ENCODE measurements at places on chromosomes 7 and 10.

DNA sequence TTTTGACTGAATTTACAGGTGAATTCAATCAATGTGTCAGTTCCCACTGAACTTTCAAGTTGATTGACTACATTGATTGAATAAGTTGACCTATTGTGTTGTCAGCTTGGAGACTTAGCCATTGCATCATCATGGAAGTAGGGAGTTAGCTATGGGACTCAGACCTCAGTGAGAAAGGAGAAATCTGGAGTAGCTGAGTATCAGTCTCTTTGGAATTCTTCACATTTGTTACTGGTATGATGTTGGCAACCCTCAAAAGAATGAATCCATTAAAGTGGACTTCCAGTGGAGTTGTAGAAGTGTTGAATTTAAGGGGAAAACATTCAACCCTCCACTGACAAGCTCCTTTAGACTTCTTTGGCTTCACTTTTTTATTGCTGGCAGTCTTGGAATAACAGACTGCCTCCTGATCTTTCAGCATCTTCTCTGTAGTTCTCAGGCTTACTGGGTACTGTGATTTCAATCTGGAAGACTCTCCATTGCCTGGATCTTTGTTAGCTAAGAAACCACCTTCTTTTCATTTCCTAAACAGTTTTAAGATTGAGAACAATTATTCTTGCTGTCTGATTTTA, 160.3 kb upstream of the NRP1 start:
- DNase-seq: no peak

- DNase-seq: no peak
Observed at GRCh38 chr7:75565132-75565837, 73.2 kb downstream of the SPDYE5 start.

DNA sequence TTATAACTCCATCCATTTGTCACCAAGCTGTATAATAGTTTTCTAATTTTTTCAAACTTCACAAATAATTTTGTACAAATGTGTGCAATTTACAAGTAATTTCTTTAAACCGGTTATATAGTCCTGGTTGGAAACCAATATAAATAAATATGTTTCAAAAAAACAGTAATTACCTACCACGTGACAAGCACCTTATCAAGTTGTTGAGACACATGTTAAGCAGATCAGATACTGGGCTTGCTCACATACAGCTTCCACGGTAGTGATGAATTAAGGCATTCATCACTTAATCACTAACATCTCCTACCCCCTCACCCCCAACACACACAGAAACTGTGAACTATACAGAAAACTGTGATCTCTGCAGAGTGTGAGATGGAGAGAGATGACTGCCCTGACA, 630.0 kb upstream of the MBL2 start:
- DNase-seq: no peak

DNA sequence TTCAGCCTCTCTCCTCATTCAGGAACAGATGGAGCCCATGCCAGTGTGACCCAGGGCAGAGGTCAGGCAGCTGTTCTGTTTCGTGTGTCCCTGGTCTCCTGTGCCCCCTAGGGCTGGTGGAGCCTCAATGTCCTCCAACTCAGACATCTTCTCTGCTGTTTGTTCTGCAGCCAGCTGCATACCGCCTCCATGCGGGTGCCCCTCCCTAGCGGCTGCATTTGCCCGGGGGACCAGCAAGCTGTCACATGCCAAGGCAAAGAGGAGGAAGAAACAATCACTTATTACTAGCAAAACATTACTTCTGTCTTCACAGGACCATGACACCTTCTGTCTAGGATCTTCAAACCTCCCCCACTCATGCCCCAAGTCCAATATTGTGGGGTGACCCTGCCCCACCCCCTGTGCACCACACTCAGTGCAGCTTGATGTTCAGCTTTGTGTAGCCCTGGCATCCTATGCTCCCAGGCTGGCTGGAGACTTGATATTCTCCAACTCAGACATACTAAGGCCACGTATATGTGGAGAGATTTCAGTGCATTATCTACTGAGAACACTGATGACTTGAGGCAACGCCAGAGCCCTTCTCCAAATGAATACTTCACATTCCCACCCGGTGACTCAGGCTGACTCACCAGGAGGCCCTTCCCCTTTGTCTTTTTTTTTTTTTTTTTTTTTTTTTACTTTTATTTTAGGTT, 188.9 kb downstream of the SKIDA1 start:
- DNase-seq: no peak

GRCh38 chr10:64798297-64798696, 1277.1 kb downstream of the REEP3 start:
- no peak for DNase-seq

GRCh38 chr7:26663874-26664273, 200.5 kb downstream of the SKAP2 start:
- no peak for DNase-seq

DNA sequence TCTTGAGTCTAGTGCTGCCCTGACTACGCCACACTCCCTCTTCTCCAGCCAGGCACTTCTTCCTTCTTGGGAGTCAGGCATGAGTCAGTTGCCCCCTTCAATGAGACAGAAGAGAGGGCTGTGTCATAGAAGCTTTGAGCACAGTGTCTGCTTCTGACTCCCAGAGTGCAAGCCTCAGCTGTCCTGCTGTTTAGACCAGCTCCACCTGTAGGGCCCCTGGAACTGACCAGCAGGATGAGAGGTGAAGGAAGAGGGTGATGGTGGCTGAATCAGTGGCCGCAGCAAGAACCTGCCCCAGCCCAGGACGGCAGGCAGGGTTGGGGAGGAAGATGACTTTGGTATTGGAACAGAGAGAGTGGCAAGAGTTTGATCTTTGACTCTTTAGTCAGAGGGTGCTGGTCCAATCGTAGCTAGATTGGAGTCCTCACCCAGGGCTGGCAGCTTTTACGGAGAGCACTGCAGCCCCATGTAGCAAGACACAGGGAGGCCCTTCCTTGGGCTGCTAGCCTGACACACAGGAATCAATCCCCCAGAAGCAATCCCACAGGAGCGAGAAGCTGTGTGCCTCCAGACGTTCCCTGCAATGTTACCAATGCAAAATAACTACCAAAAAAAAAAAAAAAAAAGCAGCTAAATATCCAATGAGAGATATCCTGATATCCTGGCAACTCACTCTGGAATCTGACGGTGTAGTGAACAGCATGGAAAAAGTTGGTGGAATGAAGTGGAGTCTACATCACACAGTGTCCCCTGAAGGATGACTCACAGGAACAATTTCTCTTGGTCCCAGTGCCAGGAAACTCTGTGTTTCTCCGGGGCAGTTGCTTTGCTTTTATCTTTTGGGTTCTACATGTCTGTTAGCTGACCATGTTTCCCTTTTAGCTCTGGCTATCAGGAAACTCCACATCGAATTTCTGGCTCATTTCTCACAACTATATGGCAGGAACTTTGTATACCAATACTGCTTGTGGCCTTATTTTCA, 6.9 kb downstream of the C10orf62 start:
- DNase-seq: no peak
